ENCODE measurements at places on chromosomes 12 and 14.

DNA sequence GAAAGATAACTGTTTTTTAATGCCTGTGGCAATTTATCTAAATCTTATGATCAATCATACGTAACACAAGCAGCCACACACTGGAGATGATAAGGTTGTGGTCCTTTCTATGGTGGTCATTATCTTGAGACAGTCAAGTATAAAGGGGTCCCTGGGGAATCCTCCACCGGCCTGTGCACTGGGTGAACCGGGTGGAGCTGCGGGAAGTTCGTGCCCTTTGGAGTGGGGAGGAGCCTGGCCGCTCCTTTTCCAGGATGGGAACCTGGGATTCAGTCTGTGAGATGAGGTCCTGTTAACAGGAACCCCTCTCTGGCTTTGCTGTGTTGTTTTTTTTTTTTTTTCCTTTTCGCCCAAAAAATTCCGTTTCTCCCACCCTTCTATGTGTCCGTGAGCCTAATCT, 167.5 kb upstream of the RPL10L start:
- DNase-seq: no peak

DNA sequence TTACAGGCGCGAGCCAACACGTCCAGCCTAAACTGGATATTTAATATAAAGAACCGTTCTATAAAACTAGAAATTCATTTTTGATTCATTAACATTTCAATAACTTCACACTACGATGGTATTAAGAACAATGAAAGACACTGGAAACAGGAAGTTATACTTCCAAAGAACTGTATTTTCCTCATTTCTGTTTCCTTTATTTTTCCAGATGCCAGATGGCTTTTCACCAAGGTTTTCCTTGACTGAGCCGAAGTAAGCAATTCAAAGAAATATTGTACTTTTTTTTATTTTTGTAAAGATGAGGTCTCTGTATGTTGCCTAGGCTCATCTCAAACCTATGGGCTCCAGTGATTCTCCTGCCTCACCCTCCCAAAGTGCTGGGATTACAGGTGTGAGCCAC, 28.2 kb downstream of the EEA1 start:
- no peak for DNase-seq

GRCh38 chr12:9673404-9674225, 4.1 kb downstream of the CLEC2D start:
- DNase-seq: no peak

DNA sequence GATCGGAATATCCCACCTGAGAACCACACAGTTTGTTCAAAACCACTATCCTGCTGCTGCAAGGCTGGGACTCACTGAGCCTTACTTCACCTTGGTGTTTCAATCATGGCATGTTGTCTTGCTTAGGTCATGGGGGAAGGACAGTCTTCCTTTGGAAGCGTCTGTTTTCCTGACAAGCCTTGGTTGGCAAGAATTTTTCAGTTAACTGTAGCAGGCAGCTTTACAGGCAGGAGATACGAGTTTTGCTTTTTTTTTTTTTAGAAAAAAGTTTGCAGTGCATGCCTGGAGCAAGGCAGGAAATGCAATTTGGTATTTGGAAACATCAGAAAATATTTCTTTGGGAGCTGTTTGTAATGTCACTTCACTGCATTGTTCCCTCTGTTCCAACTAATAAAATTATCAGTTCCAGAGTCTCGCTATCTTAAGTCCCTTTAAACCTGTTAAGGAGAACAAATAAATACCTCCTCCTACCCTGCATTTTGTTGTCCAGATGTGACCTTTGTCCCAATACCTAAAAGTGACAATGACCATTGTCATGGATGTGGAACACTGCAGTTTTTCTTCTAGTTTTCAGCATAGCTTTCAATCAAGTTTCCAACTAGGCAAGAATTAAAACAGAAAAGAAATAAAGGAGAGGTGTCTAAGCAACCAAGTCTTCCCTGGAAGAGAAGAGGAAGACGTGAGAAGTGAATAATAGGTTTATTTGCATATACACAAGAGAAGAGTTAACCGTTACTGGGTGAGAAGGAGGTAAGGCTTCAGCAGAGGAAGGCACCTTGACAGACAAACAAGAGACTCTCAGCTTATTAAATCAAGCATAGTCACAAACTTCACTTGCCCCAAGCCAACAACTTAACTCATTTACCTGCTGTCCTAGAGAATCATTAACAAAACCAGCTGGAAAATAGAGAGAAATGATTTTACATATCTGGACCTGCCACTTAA, 71.4 kb upstream of the ACTN1 start:
- DNase-seq: no peak

- DNase-seq: peak; percentile 20
Measured at GRCh38 chr12:795305-795704, 42.9 kb downstream of the WNK1 start.

- DNase-seq: no peak
Measured at GRCh38 chr14:76580967-76581366, 180.3 kb upstream of the VASH1 start.

GRCh38 chr14:64221391-64222003, 72.7 kb downstream of the ESR2 start:
- DNase-seq: no peak

DNA sequence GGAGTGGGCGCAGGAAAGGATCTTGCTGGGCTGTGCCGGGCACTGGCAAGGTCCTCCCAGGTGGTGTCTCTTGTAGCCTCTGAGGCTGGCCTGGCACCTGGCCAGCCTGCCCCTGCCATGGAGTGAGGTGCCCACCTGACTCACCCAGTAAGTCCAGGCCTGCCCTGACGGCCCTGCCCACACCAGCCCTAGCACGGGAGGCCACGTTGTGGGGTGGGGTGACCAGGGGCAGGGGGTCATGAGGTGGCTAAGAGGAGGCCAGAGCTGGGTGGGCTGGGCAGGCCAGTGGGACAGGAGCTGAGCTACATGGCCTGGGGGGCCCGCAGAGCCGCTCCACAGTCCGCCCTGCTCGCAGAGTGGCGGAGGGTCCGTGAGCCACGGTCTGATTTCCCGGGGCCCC, 45.4 kb downstream of the KIF26A start:
- DNase-seq: no peak

GRCh38 chr14:94005324-94006073, 8.4 kb downstream of the CCDC197 start:
- peak; percentile 6 for DNase-seq

DNA sequence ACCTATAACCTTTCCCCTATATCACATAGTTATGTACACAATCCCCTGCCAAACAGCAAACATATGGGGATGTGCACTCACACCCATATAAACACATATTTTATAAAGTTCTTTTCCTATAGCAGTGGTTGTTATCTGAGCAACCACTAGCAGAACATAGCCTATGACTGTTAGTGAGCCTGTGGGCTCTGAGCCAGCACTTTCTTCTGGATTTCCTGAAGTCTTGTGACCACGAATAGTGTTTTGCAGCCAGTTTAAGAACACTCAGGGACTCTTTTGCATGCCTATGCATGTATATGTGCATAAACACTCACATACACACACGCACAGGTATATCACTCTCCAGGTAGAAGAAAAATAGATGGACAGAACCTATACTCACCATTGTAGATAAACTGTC, 17.1 kb downstream of the TESPA1 start:
- no peak for DNase-seq

GRCh38 chr14:96184737-96185136, 19.9 kb upstream of the BDKRB2 start:
- no peak for DNase-seq

- no peak for DNase-seq
Measured at GRCh38 chr12:127340381-127340780, 926.6 kb upstream of the TMEM132C start.

- DNase-seq: peak; percentile 35
Measured at GRCh38 chr14:28097585-28097984, 669.0 kb upstream of the FOXG1 start.
